NCI-H2029 (cell line): ENCODE measurements at places on chromosomes 16 and 17.

DNA sequence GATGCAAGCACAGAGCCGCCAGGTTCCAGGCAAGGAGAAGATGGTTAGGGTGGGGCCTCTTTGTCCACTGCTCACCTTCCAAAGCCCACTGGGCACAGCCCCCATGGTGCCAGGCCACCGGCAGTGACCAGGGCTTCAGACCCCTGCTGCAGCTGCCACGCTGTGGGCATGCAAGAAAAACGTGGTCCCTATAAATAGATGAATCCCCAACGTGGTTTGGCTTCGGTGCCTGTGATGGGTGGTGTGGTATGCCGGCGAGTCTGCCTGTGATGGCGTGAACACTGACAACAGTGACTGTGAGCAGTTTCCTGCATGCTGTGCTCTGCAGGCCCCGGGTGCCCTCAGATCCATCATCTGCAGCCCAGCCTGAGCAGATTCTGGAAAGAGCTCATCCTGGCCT is 36.6 kb downstream of the RAB11FIP4 start:
- DNase-seq: no peak

- DNase-seq: no peak
These were observed 20.1 kb downstream of the CPNE2 start for GRCh38 chr16:57112403-57113041.

DNA sequence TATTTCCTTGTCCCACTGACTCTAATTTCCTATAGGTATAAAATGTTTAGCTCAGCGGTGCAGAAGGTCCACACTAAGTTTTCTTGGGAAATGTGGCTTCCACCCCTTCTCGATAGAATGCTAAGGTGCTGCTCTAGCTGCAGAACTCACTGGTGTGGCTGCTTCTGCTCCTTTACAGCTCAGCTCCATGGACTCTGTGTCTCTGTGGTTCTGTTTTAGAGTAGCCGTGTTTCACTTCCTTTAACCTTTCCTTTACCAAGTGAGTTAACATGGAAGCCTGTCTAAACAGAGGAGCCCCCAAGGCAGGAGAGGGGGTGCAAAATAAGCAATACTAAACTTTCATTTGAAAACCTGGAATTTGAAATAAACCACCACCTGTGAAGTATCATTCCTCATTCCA is 65.3 kb downstream of the SPECC1 start:
- no peak for DNase-seq

GRCh38 chr17:43669971-43670644 is 8.4 kb upstream of the MEOX1 start:
- DNase-seq: peak; percentile 35

- no peak for DNase-seq
These were observed 27.7 kb downstream of the NME3 start for GRCh38 chr16:1743376-1744337.

GRCh38 chr16:2337431-2338296 is 2.9 kb downstream of the ABCA3 start:
- DNase-seq: peak; percentile 33

DNA sequence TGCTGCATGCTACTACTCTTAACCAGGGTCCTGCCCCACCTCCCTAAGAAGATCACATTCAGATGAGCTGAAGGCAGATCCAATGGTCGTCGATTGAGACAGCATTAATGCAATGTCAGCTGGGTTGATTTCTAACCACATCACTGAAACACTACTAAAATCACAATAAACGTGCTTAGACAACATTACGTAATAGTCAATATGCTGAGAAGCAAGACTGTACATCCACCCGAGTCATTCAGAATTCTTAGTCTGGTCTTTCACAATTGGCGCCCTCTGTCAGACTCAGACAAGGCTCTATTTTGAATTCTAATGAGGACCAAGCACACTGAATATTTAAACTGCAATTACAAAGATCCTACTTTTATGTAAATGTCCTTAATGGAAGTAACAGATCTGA is 205.2 kb downstream of the STX8 start:
- DNase-seq: no peak

DNA sequence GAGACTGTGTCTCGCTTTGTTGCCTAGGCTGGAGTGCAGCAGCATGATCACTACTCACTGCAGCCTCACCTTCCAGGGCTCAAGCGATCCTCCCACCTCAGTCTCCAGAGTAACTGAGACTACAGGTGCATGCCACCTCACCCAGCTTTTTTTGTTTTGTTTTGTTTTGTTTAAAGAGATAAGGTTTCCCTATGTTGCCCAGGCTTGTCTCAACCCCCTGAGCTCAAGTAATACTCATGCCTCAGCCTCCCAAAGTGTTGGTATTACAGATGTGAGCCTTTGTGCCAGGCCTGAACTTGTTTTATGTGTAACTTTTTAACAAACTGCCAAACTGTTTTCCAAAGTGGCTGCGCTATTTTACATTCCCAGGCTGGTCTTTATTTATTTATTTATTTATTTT is 41.8 kb upstream of the NUDT7 start:
- DNase-seq: no peak
